ENCODE measurements at places on chromosomes 2 and 18. TPM values are rescaled to one million over a fixed set of nuclear protein-coding genes. Genes with fewer than 3 reads are reported as not detected.

DNA sequence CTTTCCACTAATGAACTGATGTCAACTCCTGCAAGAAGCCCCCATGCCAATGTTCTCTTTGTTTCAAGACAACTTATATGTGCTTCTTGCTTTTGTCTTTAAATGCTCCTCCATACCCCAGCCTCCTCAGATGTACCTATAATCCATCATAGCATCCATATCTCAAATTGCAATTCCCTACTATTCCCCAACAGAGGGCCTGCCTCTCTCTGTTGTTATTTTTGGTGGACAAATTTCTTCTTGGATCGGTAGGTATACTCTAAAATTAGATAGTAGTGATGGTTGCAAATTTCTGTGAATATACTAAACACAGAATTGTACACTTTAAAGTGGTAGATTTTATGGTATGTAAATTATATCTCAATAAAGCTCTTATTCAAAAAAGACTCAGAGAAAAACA is 820.1 kb downstream of the METTL4 start:
- no peak for DNase-seq

- DNase-seq = no peak
These were observed 25.1 kb downstream of the PARD3B start for GRCh38 chr2:204570421-204570820.

GRCh38 chr2:20208476-20208859 is 16.5 kb downstream of the SDC1 start:
- no peak for DNase-seq

DNA sequence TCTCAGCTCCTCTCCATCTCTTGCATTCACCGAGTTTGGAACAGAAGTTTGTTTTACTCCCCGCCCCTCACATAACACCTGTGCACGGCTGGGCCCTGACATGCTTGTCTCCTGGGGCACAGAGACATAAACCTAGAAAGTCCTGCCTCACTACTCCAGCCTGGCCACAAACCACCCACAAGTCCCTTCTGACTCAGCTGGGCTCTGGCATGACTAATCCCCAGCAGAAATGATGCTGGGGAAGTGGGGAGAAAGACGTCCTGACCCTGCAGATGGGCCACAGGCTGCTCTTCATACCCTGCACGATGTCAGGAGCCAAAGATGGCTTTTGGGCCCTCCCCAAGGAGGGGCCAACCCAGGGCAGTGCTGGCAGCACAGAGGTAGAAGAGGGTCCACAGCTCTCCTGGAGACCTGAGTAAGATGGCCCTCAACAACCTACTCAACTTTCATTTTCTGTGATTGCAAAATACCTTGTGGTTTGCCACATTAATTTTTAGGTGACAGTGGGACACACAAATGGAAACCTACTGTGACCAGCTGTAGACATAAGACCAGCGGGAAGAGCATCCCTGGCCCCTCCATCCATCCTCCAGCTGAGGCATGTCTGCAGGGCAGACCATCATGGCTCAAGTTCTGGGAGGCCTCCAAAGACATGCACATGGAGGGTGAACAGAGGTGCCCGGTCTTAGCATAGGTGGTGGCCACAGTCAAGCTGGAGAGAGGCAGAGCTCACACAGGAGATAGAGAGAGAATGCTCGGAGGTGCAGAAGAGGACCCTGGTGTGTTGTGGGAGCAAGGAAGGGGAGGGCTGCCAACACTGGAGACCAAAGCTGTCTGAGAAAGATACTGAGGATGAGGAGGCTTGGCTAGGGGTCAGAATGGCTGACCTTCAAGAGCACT is 40.0 kb downstream of the DNMT3A start:
- DNase-seq = no peak

GRCh38 chr2:172096626-172097547 is 5.8 kb downstream of the DLX2 start:
- DNase-seq = no peak

DNA sequence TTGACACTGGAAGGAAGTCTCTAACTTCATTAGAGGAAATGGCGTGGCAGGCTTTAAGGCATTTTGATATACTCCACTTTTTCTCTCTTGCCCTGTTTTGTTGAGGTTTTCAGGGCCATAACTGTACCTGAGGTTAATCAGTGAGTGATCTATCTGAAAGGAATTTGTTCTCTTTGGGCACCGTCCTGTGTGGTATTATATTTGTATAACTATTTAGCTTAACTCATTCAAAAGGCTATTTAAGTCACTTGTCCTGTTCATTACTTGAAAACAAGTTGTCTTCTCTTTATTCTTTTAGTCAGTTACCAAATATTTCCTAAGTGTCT is 180.4 kb downstream of the NEDD4L start:
- no peak for DNase-seq

- no peak for DNase-seq
These were observed 138.4 kb downstream of the RPIA start for GRCh38 chr2:88829607-88830463.

DNA sequence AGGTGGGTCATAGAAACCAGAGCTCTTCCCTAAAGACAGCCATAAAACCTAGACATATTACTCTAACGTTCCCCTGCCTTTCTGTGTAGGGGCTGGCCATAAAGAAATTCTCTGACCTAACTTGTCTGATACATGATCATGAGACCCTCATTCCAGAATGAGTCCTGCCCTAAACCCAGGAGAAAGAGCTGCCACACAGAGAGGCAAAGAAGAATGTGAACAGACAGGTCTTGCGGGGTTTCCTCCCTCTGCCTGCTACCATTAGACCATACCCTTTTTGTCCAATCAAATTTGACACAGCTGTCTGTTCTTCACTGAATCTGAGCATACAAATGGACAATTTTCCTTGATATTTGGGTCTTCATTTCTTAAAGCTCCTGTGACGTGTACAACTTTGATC is 198.8 kb upstream of the LHCGR start:
- DNase-seq = no peak

DNA sequence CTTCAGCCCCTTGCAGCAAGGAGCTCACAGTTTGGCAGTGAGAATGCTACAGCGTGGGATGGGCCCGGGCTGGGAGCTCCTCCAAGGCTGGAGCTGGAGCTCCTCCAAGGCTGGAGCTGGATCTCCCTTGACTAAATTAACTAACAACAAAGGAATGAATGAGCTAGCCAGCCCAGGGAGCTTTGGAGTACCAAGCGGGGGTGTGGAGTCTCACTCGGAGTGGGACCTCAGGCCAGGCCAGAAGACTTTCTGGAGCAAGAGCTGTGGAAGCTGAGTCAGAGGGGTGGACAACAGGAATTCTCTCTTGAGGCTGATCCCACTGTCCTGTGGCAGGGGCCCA is 244.7 kb upstream of the HS6ST1 start:
- DNase-seq = no peak

- no peak for DNase-seq
These were observed 384.7 kb upstream of the RAB12 start for GRCh38 chr18:8224576-8224975.

DNA sequence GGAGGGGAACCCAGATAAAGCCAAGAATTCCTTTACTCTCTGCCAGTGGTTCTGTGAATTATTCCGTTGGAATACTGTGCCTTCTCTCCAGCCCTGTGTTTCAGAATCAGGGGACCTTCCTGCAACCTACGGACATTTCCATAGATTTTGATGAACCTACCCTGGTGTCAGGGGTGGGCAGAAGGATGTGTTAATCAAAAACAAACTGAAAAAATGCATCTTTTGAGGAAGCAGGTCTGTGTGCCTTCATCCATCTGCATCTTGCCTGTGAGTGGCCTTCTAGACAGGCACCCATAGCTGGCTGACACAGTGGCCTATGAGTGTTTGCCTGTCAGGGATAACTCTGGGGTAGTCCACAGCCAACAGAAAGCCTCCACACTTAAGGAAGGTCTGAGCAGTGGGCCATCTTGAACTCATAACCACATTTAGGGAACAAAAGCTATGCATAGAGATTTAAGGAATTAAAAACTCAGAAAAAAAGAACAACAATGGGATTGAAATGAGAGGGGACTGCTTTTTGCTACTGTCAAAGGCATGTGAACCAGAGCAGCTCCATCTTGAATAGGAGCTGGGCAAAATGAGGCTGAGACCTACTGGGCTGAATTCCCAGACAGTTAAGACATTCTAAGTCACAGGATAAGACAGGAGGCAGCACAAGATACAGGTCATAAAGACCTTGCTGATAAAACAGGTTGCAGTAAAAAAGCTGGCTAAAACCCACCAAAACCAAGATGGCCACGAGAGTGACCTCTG is 45.9 kb upstream of the ITGA6 start:
- DNase-seq = no peak

The PPP3R1 gene
- total RNA-seq = 15.5 TPM

The CCDC141 gene
- total RNA-seq = 4.5 TPM

All from pancreas (tissue), 10 donors.